Stimulated activated CD4-positive, alpha-beta T cell treated with anti-CD3 and anti-CD28 coated beads, TNF-alpha, amount 100 ng/mL, for 1 hour (primary cell): ENCODE measurements at places on chromosomes 3 and 15.

GRCh38 chr15:73924171-73924921, 1.9 kb upstream of the LOXL1 start:
- no peak for DNase-seq

DNA sequence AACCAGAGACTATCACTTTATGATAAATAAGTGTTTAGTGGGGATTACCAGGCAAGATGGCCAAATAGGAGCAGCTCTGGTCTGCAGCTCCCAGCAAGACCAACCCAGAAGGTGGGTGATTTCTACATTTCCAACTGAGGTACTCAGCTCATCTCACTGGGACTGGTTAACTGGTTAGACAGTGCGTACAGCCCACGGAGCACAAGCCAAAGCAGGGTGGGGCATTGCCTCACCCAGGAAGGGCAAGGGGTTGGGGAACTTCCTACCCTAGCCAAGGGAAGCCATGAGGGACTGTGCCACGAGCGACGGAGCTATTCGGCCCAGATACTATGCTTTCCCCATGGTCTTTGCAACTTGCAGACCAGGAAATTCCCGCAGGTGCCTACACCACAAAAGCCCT, 171.0 kb downstream of the CTNNB1 start:
- no peak for DNase-seq

- DNase-seq: no peak
Measured at GRCh38 chr3:63986146-63986545, 37.1 kb downstream of the PSMD6 start.

DNA sequence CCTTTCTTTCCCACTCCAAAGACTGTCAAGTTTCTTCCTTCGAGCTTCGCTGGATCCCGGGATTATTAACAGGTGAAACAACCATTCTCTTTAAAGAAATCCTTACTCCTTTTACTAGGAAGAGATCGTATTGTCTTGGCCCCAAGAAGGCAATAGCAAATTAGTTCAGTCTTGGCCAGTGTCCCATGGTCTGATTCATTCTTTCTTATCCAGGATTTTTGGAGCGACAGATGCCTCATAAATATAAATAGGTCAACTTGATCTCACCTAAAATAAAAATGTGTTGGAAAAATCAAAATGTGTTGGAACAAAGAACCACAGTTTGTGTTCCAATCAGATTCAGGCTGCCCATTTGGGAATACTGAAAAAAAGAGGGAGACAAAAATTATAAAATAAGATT, 140.1 kb upstream of the TMEM108 start:
- DNase-seq: no peak

GRCh38 chr3:54714035-54714434, 213.8 kb downstream of the LRTM1 start:
- no peak for DNase-seq

DNA sequence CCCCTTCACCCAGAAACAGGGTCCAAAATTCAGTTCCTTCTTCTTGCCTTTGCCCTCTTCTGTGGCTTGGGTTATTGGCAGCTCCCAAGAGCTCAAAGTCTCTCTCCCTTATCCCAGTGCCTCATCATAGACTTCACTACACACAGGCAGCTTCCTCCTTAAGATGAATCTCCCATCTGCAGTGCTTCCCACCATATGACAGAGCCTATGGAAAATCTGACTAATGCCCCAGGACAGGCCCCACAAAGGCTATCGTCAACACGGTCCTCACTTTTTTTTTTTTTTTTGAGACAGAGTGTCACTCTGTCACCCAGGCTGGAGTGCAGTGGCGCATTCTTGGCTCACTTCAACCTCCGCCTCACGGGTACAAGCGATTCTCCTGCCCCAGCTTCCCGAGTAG, 194.1 kb downstream of the MEX3B start:
- DNase-seq: no peak

DNA sequence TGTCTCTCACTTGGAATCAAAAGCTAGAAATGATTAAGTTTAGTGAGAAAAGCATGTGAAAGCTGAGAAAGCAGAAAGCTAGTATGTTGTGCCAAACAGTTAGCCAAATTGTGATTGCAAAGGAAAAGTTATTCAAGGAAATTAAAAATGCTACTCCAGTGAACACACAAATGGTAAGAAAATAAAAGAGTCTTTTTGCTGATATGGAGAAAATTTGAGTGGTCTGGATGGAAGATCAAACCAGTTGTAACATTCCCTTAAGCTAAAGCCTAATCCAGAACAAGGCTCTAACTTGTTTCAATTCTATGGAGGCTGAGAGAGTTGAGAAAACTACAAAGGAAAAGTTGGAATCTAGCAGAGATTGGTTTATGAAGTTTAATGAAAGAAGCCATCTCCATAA, 11.8 kb downstream of the ADGRG7 start:
- no peak for DNase-seq

DNA sequence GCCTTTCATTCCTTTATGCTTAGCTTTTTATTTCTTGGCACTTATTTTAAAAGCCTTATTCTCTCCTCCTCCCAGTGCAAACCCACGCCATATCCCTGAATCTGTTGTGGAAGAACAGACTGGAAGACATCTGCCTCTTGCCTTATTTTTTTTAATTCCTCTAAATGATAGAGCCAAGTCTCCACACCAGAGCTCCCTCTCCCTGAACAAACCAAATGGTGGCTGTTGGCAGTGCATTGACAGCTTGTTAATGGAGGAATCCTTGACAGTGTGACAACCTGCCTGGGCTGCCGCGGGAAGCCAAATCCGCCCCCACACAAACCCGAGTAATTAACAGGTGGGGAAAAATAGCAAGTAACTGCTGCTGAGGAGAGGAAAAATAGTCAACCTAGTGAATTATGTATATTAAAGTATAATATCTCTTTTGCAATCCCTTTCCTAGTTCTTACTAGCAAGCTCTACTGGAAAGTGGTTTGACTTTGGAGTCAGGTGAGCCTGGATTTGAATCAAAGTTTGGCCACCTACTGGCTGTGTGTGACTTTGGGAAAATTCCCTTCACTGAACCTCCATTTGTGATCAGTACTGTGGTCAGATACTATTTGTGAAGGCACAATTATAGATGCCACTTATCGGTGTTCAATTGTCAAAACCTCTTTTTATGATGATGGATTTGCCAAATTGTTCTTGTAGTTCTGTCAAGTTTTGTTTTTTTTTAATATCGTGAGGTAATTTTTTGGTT, 589.6 kb downstream of the PDCD6IP start:
- DNase-seq: no peak

DNA sequence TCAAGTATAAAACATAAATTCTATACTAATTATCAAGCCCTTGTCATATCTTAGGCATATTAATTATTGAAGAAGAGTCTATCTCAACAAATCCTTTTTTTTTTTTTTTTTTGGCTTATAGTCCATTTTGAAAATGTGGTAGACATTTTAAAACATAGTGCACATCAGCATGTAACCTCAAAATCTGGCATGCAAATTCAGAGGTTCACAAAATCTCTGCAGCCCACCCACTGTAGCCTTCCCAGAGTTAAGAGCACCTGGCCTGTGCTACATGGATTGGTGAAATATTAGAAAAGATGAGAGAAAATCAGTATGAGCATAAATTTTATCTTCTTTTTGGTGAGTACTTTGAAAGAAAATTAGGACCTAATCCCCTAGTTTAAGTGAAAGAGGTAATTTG, 84.8 kb downstream of the MBNL1 start:
- no peak for DNase-seq

DNA sequence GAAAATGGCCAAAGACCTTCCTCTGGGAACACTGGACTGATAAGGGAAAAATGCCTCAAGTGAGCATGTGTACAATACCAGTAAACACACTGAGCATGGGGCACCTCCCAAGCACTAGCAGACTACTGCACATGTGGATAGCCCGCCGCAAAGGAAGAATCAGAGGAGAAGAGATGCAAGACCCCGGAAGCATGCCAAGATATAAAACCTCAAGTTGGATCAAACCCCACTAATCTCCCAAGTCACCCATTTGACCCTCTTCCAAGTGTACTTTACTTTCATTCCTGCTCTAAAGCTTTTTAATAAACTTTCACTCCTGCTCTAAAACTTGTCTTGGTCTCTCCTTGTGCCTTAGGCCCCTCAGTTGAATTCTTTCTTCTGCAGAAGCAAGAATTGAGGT, 121.1 kb upstream of the PLAAT1 start:
- no peak for DNase-seq

- no peak for DNase-seq
Measured at GRCh38 chr3:188877381-188877780, 294.4 kb upstream of the TPRG1 start.

- no peak for DNase-seq
Measured at GRCh38 chr15:92034227-92034626, 180.7 kb downstream of the SLCO3A1 start.

DNA sequence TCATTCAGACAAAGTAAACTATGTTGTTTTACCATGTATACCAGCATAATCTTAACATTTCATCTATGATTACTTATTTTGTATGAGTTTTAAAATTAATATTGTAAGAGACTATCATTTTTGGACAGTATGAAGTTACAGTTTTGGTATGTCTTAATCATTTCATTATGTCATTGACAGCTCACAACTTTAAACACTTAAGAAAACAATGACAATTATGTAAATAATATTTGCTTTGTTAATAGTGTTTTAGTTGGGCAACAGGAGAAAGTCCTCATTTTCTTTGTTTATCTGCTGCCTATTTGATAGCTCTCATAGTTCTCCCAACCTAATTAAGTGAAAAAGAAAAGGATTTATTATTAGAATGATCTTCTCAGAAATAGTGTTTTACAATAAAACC, 80.2 kb downstream of the MEF2A start:
- no peak for DNase-seq

DNA sequence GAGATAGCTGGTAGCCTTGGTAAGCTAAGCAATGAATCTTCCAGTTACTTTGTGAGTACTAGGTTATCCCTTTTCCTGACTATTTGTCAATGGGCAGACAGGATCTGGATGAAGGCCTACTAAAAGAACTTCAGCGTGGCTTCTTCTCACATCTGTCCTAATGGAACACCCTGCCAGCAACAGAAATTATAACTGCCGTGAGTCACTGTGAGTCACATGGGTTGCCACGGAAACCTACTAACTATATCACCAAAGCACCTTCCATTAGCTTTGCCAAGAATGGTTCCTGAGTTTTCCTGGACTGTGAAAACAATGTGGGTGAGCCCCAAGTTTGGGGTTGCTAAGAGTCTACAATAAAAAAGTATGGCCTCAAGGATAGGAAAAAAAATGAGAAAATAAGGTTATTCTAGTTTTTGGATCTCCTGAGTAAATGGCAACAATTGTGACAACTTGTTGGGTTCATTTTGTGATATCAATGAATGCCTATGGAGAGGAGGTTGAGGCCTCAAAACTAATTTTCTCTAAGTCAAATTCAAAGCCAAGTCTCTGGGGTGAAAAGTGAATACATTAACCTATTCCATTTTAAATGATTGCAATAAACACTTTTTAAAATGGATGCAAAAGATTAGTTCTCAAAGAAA, 195.1 kb upstream of the ICE2 start:
- DNase-seq: no peak

DNA sequence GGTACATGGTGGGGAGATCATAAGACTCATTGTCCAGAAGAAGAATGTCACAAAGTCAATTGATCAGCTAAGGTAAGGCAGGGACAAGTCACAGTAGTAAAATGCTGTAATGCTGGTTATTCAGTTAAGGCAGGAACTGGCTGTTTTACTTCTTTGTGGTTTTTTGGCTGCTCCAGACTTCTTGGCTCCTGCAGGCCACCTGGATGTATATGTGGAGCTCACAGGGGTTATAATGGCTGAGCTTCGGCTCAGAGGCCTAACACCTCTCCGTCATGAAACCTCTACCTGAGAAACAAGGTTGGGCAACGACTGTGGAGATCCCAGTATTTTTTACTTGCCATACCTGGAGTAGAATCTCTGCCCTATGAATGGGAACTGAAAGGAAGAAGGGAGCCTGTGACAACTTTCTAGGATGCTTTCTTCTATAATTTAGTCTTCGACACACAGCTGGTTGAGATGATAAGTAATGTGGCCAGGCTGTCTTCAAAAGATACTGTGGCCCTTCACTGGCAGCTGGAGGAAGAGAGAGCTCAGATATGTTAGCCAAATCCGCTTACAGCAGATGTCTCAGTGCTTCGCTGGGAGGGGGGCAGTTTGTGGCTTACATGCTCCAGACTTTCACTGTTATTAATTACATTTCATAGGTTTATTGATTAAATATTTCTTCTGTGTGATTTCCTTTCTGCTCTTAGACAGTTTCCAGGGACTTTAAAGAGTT, 887.8 kb downstream of the IGSF11 start:
- no peak for DNase-seq

DNA sequence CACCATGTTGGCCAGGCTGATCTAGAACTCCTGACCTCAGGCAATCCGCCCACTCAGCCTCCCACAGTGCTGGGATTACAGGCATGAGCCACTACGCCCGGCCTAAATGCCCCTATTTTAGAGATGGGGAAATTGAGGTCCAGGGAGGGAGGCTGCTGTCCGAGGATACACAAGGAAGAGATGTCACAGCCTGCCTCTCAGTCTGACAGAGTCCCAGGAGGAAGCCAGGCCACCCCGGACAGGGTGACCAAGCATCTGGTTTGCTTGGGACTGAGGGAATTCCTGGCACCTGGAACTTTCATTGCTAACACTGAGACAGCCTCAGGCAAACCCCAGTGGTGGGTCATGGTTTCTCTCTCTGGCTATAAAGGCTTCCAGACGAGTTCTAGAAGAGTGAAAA, 30.6 kb upstream of the ADAMTS7 start:
- no peak for DNase-seq

GRCh38 chr3:74121761-74122160, 492.7 kb downstream of the CNTN3 start:
- no peak for DNase-seq

DNA sequence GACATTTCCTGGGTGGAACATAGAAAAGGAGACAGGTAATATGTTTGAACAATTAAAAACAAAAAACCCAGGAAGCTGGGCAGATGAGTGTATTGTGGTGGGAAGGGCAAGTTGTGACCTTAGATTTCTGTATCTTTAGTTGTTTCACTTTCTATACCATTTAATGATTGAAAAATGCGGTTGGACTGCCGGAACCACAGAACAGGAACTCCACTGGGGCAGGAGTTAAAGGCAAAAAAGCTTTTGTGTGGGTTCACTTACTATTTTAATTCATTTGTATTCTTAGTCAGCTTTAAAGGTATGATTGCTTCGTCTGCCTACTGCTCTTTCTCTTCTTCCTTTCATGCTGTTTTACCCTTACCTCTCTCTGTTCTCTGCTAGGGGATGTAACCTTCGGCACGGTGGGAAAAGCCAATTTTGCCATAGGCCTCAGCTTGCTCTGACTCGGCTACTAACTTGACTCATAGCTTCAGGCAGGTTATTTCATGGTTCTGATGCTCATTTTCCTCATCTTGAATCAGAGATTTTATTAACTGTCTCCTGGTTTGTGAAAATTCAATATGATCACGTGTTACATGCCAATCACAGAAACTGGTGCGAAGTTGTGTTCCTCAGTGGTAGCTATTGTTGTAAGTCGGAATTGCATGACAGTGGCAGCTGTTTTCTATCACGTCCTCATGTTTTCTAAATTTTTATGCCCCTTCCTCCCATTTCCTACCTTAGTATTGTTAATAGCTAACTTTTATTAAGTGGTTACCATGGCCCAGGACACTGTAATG, 1.6 kb upstream of the MCTP2 start:
- no peak for DNase-seq
